ENCODE measurements at places on chromosomes 5 and 9.
A peak's percentile ranks its signal among the peaks of the same experiment; 100 is the strongest.

DNA sequence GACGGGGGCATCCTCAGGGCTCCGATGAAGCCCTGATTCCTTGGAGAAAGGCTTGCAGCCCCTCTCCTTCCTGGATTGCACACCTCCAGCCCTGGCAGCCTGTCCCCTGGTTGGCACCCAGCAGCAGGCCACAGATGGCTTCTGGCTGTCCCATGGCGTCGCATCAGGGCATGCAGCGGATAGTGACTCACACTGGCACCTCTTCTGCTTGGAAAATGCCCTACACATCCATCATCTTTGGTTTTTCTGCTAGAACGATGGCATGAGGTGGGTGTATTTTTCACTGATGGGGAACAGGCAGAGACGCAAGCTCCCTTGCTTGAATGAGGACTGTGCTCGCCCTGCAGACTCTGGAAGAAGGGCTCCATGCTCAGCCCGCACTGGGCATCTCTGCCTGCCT, 23.2 kb upstream of the IER5L start:
- no peak for DNase-seq

DNA sequence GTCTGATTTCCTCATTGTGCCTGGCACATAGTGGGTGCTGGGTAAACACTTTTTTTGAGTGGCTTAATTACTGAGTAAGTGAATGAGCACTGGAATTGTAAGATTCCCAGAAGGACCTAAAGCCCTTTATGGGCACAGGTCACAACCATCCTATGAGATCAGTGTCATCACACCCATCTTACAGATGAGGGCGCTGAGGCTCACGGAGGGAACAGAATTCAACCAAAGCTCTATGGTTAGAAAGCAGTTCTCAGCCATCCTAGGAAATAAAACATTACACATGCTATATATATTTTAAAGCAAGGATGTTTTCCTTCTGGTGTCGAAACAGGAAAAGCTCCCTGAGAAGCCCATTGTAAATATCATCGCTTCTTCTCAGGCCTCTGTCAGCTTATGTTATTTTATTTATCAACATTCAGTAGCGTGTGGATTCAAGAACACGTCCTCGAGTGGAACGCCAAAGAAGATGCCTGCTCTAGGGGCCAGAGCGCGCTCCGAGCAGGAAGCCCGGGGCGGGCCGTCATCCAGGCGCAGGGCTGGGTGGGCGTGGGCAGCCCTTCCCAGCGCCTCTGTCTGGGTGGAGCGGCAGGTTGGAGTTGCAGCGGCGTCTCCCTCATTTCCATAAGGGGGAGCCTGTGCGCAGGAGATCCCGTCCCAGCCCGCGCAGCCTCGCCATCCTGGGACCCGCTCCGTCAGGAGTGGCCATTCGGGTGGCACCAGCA, 155.8 kb upstream of the SMIM23 start:
- DNase-seq, result peak; percentile 28

GRCh38 chr5:89097103-89097502, 214.1 kb upstream of the MEF2C start:
- no peak for DNase-seq

GRCh38 chr9:121328876-121329681, 41.0 kb downstream of the STOM start:
- no peak for DNase-seq

DNA sequence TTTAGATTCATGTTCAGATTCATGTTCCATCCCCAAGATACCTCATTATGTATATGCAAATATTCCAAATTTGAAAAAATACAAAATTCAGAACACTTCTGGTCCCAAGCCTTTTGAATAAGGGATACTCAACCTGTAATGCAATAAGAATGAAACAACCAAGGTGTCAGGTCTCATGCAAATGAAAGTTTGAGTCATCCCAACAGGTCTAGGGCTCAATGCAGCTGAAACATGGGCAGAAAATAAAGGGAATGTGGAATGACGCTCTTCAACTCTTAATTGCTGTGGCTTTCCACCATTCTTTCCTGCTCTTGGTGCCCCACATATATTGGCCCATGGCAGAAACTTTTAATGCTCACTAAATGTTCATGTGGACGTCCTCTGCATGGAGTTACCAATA, 107.3 kb upstream of the DAPK1 start:
- DNase-seq, result no peak

DNA sequence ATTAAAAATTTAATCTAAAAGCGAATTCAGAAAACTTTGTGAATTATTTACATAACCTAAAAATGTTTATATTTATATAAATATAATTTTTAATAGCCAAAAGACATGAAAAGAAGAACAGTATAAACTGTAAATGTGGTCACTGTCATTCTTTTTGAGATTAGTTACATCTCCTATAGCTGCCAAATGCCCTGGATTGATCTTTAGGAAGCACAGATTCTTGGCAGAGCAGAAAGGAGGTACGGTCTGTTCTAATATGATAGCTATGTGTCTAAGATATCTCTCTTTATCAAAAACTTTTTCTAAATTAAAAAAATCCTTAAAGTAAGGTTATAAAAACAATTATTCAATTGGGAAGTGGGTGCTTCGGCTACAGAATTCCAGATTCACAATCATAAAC, 151.0 kb downstream of the LPAR1 start:
- DNase-seq, result no peak

DNA sequence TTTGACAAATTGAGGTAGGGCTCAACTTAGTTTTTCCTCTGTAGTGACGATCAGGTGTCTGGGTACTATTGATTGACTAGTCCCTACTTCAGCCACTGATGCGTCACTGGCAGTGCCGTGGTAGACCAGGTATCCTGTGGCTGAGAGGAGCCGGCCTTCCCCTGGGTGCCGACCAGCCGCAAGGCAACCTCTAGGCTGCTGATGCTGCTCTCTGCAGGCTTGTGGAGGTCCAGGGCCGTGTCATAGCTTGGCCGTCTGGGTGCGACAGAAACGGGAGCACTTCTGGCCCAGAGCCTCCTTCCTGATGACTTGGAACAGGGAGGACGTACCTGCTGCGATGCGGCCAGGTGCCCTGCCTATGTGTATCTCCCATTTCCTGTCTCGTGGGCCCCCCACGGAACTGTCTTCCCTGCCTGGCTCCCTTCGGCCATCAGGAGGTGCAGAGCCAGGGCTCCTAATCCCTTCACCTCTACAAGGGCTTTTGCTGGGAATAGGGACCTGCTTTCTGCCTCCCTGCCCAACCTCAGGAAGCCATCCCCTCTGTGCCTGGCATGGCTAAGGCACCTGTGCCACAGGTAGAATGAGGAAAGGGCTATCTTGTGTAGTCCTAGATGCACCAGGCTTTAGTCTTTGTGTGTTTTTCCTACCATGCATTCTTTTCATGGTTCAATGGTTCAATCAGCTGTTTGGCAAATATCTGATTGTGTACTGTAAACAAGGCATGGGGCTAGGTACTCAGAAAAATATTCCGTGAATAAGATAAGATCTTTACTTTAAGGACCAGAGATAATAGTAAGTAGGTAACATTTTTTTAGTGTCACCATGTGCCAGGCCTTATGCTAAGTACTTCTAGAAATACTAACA, 44.6 kb downstream of the MVB12B start:
- no peak for DNase-seq
